GM12865 (cell line): ENCODE measurements at places on chromosomes 11 and 22.

GRCh38 chr11:127862406-127862805 lies 725.0 kb downstream of the ETS1 start:
- DNase-seq, result no peak

DNA sequence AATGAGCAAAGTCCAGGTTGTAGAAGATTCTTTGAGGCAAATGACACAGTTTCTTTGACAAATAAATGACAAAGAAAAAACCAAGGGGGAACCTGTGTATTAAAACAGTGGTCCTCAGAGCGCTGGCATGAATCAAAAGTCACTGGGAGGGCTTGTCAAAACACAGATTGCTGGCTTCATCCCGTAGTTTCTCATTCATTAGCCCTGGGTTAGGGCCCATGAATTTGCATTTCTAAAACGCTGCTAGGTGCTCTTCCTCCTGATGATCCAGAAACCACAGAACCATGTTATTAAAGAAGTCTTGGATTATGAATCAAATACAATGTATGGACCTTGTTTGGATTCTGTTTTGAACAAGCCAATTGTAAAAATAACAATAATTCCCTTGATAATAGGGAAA lies 92.7 kb downstream of the YAP1 start:
- DNase-seq, result no peak

DNA sequence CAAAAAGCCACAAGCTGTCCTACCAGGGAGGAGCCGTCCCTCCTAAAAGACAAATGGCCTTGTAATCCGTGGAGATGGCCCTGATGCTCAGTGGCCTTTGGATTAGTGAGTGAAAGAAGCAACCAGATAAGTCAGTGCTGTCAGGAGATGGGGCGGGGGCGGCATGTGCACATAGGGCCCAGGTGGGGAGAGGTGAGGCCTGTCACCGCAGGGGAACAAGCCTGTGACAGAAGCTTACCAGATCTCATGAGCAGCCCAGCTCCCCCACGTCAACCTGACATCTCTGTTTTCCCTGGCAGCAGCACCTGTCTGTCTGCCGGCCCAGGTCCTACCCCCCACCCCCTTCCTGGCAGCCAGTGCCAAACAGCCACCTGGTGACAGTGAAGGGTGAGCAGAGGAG lies 162.6 kb downstream of the BUD13 start:
- no peak for DNase-seq

DNA sequence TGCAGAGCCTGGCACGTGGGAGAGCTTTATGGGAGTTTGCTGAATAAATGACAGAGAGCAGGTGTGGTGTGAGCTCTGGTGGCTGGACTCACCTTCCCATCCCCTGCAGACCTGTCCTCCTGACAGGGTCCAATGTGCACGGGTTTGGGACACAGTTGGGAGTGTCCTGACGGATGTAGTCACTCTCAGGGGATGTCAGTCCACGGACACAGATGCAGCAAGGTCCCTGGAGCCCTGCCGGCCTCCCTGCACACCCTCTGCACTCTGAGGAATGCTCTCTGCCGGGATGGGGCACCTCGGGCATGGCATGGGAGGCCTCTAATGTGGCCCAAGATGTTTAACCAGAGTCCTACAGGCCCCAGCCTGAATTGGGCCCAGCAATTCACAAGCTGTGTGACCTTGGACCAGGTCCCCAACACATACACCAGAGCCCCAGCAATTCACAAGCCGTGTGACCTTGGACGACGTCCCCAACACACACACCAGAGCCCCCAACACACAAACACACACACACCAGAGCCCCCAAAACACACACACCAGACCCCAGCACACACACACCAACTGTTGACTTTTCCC lies 30.0 kb upstream of the RFPL3 start:
- DNase-seq, result no peak

GRCh38 chr22:49460592-49461281 lies 366.9 kb downstream of the BRD1 start:
- no peak for DNase-seq

DNA sequence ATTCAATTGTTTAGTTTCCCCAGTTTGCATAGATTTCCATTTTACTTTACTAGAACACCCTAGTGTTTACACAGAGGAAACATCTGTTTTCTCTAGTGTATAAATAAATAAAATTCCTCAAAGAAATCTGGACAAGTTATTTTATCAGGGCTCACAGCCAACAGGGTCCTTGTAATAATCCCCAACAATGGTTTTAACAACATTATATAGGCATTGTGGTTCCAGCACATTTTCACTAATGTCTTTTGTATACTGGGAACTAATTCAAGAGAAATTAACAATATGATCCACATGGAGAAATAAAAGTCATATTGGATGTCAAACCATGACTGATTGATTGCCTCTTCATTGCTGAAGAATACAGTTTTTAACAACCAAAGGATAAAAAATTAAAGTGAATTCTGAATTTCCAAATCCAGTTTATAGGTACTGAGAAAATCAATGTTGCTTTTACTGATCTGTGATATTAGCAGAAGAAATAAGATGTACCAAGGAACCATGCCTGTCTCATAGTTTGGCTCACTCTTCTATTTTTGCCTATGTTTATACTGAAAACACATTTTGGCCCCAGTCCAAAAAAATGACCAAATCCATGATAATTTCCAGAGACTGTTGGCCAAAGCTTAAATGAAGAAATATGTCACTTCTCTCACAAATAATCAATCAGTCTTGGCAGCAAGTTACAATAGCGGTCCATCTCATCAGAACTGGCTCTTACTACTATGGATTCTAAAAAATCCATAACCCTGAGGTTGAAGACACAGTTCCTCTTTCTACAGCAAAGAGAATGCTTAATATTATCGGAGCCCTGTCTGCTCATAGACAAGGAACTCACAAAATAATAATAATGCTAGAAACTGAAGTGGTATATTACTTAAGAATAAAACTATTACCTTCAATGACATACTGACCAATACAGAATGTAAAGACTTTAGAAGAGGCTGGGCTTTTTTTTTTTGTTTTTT lies 1.4 kb upstream of the MS4A13 start:
- no peak for DNase-seq

GRCh38 chr11:61828629-61829407 lies 718 bp downstream of the FADS2 start:
- DNase-seq, result peak; percentile 74

GRCh38 chr22:33918676-33919365 lies 1.5 kb downstream of the LARGE1 start:
- no peak for DNase-seq

DNA sequence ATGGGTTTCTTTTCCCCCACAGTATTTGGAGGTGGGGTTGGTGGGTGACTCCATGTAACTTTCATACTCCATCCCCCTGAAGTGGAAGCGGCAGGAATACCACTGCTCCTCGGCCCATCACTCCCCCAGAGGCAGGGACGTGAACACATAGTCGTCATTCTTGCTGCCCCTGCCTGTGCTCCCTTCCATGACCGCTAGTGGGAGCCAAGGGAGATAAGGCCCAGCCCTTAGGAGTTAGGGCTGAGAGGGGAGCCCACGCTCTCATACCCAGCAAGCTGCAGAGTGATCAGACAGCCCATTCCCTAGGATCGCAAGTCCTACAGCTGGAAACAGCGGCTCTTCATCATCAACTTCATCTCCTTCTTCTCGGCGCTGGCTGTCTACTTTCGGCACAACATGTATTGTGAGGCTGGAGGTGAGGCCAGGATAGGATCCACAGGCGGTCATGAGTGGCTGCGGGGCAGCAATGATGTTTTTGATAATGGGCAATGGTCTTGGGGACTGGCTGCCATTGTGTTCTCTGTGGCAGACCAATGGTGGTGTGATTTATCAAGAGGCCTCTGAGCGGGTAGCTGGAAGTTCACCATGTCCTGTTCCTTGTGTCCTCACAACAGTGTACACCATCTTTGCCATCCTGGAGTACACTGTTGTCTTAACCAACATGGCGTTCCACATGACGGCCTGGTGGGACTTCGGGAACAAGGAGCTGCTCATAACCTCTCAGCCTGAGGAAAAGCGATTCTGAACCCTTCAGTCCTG lies 15.9 kb downstream of the RHOG start:
- peak; percentile 85 for DNase-seq

GRCh38 chr22:50691521-50691920 lies 18.9 kb downstream of the SHANK3 start:
- peak; percentile 56 for DNase-seq

DNA sequence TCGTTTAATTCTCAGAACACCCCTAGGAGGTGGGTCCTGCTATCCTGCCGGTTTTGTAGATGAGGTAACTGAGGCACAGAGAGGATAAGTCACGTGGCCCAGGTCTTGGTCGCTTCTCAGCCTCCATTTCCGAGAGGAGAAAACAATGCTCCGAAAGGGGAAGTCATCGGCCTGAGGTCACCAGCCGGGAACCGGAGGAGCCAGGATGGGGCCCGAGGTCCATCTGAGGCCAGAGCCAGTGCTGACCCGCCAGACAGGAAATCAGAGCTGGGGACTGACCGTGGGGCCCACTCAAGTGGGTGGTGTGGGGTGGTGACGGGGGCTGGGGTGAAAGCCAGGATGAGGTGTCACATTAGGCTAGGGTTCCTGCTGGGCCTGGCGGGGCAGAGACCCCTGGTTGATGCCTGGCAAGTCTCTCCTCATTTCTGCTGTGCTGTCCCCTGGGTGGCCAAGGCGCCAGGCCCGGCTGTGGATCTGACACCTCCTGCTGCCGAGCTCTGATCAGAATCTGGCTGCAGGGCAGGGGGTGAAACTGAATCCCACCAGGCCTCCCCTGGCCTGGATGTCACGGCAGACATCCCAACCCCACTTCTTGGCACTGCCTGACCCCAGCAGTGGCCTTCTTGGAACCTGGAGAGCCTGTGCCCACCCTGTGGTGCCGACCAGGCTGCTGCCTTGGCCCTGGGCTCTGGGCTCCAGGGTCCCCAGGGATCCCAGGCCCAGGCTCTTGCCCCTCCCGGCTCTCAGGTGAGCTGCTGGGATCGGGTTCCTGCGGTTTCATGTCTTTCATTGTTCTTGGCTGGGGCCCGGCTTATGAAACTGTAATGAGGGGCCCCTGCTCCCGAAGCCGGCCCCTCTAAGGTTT lies 12.0 kb downstream of the TRIOBP start:
- no peak for DNase-seq

DNA sequence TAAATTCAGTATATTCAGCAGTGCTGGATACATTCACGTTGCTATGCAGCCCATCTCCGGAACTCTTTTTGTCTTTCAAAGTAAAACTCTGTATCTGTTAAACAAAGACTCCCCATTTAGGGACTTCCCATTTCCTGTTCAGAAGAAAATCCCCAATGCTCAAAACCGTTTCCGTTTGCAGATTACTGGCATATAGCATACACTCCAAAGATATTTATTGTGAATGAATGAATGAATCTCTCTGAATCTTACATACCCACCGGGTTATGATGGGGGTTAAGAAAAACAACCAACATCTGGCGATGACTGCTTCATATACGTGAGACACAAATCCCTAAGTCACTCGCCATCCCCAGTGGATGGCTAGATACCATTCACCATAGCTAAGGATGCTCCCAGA lies 1.6 kb downstream of the THY1 start:
- peak; percentile 46 for DNase-seq

DNA sequence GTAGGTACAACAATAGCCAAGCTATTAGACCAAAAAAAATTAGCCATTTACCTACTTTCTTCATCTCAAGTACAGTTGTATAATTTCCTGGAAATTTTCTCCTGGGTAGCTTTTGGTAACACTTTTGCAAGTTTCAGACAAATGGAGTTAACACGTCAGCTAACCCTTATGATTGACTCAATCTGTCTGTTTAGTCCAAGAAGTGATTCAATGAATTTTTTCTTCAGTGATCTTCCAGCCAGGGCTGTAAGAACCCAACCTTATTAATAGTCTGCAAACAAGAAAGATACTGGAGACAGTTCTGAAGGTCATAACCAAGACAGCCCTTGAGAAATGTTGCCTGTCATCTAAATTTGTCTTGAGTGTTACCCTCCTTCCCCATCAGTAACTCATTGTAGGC lies 30.1 kb upstream of the FIBIN start:
- no peak for DNase-seq

DNA sequence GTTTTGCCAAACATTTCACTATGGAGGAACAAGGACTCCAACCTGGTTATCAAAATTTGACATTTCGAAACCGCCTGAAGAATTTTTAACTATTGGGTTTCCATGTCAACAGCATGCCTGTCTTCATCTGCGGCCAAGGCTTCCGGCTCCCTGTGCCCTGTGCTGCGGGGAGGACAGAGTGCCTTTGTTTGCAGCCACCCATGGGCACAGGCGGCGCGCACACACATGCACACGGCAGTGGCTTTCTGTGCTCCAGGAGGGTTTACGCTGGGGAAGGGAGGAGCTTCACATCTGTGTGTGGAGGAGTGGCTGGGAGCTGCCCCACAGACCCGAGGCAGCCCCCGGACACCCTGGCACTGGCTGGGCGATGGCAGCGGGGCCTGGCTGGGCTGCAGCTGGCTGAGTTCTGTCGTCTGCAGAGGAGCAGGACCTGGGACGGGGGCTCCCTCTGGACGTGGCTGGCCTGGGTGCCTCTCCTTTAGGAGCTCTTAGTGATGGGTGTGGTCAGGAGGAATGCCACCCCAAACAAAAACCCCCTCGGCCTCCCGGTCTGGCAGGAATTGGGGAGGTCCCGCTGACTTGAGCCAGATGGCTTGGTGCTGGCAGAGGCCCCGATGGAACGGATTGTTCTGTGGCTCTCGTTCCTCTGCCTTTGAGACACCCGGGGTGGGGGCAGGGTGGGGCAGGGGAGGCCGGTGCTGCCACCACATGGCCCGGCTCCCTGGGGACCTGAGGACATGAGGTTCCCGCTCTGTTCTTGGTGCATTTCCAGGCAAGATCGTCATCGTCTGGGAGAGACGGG lies 1290.9 kb downstream of the BRD1 start:
- no peak for DNase-seq
